ENCODE measurements at places on chromosomes 2 and 18.

GRCh38 chr2:236939721-236940231 lies 145.9 kb upstream of the COPS8 start:
- peak; percentile 87 for DNase-seq

DNA sequence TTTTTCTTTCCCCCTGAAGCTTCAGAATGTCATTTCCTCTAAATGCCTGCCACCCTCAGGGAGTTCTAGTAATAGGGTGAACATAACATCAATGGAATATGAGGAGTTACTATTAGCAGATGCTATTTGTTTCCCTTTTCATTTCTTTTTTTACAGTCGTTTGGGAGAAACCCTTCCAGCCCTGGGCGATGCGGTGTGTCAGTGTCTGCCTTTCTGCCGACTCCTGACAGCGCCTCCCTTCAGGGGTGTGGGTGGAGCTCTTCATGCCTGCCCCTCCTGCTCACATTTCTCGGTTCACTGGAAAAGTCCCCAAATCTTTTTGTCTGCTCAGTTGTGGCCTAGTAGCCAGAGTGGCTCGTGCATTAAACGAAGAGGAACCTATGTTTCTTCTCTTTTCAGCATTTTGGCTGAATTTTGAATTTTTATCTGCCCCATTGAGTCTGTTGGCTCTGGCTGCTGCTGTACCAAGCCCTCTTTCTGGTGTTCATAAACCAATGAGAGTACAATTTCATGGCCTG lies 72.3 kb downstream of the FMNL2 start:
- DNase-seq: peak; percentile 30

DNA sequence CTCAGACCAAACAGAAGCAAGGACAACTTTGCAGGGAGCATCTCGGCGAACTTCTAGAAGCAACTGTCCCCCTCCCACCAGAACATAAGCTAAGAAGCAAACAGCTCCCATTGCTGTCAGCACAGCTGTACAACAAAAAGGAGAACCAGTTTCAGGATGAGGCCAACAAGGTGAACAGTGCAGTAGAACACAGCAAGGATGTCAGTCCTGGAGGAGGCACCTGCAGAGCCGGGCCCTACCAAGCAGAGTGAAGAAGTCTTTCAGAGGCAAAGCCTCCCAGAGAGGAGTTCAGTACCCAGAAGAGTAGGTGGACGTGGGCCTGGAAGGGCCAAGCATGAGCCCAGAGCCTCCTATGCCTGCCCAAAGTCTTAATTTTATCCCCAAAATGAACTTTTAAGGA lies 1.0 kb downstream of the PASK start:
- DNase-seq: no peak

DNA sequence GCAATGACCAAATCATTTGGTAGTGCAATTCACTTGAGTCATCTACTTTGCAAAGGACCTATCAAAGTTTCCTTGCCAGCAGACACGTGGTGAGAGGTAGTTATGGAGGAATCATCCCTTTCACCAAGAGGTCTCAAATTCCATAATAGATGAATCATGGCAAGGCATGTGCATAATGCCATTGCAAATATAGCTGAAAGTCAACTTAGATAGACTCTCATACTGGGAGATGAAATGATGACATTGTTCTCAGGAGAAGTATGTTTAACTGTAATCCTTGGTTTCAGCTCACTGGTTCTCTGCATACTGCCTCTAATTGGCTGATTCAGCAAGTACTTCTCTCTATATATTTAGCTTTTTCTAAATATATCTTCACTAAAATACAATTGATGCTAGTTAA lies 57.2 kb downstream of the CALCRL start:
- DNase-seq: no peak

DNA sequence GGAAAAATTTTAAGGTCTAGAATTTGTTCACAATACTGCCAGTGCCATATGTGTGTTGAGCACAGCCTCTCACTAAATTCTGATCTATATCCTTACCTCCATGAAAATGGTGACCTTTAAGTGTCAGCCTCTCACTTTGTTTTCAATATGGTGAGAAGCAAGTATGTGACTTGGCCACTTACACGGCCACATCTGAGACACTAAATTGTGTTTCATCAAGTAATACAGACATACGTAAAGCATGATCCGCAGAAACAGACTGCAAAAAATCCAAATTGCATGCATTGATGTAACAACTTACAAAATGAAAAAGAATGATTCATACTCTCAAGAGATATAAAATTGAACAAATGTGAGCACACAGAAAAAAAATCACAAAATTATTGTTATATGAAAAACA lies 55.2 kb upstream of the UGP2 start:
- no peak for DNase-seq

- no peak for DNase-seq
Observed at GRCh38 chr18:57950542-57950941, 93.5 kb upstream of the NEDD4L start.

DNA sequence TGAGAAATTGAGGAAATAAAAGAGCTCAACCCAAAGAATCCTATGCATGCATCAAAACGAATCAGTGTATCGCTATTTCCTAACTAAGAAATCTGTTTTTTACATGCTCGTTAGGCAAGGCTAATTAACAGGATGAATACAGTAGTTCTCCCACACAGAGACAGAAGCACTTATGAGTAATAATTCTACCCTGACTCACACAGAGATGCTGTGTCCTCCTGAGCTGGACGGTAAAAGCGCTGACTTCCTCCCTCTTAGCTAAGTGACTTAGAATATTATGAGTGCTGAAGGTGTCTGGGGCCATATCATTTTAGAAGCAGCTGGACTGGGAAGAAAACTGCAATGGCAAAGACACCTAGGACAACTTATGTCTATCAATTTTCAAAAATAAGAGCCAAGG lies 18.5 kb downstream of the PLEKHM3 start:
- no peak for DNase-seq

GRCh38 chr18:34795070-34795732 lies 85.1 kb downstream of the DTNA start:
- peak; percentile 9 for DNase-seq

DNA sequence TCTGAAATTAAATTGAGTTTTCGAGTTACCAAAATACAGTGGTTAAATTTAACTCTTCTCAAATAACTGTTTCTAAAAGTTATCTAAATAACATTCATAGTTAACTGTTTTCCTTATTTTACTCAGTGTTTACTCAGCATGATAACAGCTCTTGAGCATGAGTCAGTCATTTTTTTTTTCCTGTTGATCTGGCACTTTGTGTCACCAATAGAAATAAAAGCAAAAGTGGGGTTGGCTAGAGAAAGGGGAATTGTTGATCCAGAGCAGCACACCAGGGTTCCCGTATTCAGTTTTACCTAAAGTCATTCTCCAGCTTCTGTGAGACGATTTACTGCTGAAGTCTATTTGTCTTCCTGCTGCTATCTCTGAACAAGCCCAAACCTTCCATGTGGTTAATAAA lies 851.6 kb downstream of the DCC start:
- no peak for DNase-seq

GRCh38 chr2:175463589-175464310 lies 282.2 kb upstream of the ATP5MC3 start:
- no peak for DNase-seq

DNA sequence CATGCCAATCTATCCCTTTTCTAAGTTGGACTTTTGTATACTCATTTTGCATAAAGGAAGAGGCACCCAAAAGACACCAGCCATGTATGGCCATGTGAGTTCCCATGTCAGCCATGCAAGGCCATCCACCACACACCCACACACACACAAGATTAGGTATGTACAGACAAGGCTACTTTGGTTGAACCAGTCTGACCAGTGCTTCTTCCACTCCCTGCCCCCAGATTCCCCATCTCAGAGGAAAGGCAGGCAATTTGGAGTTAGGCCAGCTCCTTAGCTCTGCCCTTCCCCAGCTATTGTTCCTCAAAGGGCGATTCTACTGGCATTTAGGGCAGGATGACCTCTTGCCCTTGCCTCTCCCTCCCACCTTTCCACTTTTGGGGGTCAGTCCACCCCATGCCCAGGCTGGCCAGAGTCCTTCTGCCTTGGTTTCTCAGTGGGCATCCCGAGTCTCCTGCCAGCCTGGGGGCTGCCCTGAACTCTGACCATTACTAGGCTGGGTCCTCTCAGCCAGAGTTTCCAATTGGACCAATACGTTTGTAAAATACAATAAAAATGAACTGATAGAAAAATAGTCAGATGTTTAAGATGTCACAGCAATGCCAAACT lies 101.1 kb downstream of the ZBTB7C start:
- no peak for DNase-seq

- DNase-seq: peak; percentile 17
Observed at GRCh38 chr18:39037925-39038324, 1472.3 kb upstream of the CELF4 start.
